Ascending aorta (tissue), 2 donors: ENCODE measurements at places on chromosomes 4 and X. TPM values are rescaled to one million over a fixed set of nuclear protein-coding genes. Genes with fewer than 3 reads are reported as not detected.

Gene PAGE1
- not detected for total RNA-seq

- no peaks in the 10 kb centered on the region for H3K4me1 ChIP-seq
- DNase-seq, result no peak
- no peaks in the 10 kb centered on the region for H3K27me3 ChIP-seq
- no peak overlapping the region for H3K4me3 ChIP-seq
- peaks cover 3% of the 10 kb centered on the region for H3K36me3 ChIP-seq
Observed at GRCh38 chr4:109472343-109472761, 38.7 kb downstream of the SEC24B start.

GRCh38 chrX:51742586-51742985 lies 656 bp upstream of the GSPT2 start:
- H3K4me1 ChIP-seq, result no peaks in the 10 kb centered on the region
- H3K27ac ChIP-seq, result peak overlapping the region; percentile 70
- DNase-seq, result no peak
- H3K27me3 ChIP-seq, result no peaks in the 10 kb centered on the region
- H3K36me3 ChIP-seq, result no peaks in the 10 kb centered on the region

- no peak overlapping the region for H3K27ac ChIP-seq
- no peaks in the 10 kb centered on the region for H3K4me1 ChIP-seq
- no peaks in the 10 kb centered on the region for H3K27me3 ChIP-seq
- DNase-seq, result no peak
Observed at GRCh38 chrX:136825771-136826170, 45.0 kb upstream of the ARHGEF6 start.

DNA sequence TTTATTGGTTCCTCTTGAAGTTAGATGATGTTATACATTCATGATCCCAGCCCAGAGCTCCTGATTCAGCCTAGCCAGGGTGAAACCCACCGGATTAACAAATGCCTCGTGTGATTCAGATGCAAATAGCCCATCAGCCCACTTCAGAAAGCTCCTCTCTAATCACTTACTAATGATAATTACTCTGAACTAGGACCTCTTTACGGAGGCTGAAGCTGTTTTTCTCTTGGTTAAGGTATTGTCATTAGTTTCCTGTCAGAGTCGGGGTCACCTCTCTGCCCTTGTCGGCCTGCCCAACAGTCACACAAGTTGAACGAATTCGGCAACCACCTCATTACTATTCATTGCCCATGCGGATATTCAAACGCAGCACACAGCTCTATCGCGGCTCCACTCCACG lies 36.6 kb downstream of the ZFP42 start:
- no peak for DNase-seq
- H3K36me3 ChIP-seq, result no peaks in the 10 kb centered on the region
- H3K27me3 ChIP-seq, result no peaks in the 10 kb centered on the region
- peaks cover 2% of the 10 kb centered on the region for H3K4me1 ChIP-seq
- H3K27ac ChIP-seq, result no peak overlapping the region
